Hematopoietic multipotent progenitor cell (in vitro differentiated cells): ENCODE measurements at places on chromosomes 12 and 14. TPM values are rescaled to one million over a fixed set of nuclear protein-coding genes. Genes with fewer than 3 reads are reported as not detected.

GRCh38 chr14:93892923-93893558 lies 34.1 kb upstream of the FAM181A start:
- peak; percentile 37 for DNase-seq

- no peak for DNase-seq
Observed at GRCh38 chr12:122086641-122087285, 8.2 kb downstream of the MLXIP start.

The AHNAK2 gene
- under 0.01 TPM for total RNA-seq

The FGF23 gene
- not detected for total RNA-seq

The RPGRIP1 gene
- under 0.01 TPM for total RNA-seq
